ENCODE measurements at places on chromosomes 6 and 20.

- no peak for DNase-seq
These were observed 53.2 kb downstream of the MRAP2 start for GRCh38 chr6:84086545-84087429.

DNA sequence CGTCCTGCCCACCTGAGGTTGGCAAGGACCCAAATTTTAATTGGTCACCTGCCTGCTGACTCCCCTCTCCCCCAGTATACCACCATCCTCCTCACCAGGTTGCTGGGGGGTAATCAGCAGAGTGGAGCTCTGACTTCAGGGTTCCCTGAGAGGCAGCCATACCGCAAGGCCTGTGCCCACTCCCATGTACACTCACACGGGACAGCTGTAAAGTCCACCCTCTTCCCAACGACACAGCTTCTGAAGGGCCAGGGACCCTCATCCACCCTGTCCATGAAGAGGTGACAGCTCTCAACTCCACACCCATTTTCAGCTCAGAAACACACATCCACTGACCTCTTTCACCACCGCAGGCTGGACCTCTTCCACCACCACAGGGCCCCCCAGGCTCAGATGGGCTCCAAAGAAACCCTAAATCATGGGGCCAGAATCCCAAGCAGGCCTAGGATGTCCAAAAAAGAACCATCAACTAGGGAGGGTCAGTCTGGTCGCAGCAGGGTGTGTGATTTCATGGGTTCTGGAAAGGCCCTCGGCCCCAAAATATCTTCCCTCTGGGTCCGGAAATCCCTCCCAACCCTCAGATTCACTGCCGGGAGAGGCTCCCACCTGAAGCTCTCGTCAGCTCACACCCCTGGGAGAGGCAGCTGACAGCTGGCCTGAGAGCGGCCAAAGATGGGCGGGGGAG lies 30.0 kb downstream of the TFEB start:
- DNase-seq: no peak

GRCh38 chr6:160348223-160349019 lies at the start of gene SLC22A3:
SLC22A3 (plus strand) TSS chr6:160348378; CDS start chr6:160348420, 42 bp downstream.
- DNase-seq: no peak

GRCh38 chr6:139641376-139641775 lies 266.9 kb upstream of the CITED2 start:
- no peak for DNase-seq

GRCh38 chr6:44558024-44558831 lies 170.7 kb downstream of the CDC5L start:
- DNase-seq: no peak

DNA sequence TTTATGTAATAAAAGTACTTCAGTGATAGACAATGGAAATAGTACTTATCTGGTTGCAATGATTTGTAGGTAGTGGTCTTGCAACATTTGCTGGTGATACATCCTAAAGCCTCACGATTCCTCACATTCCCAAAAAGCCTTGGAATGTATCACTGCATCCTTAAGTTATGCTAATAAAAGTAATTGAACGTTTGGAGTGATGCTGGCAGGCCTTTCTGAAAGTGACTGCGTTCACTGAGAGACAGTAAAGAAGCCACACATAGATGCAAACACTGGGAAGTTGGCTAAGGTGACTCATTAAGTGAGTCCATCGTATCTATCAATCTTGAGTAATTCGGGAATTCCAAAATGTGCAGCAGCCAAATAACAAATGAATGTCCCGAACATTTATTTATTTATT lies 444.1 kb upstream of the SOX4 start:
- DNase-seq: no peak

GRCh38 chr20:45920462-45921336 lies 8.7 kb upstream of the PLTP start:
- DNase-seq: no peak

- no peak for DNase-seq
These were observed 671 bp downstream of the E2F1 start for GRCh38 chr20:33685328-33686099.

DNA sequence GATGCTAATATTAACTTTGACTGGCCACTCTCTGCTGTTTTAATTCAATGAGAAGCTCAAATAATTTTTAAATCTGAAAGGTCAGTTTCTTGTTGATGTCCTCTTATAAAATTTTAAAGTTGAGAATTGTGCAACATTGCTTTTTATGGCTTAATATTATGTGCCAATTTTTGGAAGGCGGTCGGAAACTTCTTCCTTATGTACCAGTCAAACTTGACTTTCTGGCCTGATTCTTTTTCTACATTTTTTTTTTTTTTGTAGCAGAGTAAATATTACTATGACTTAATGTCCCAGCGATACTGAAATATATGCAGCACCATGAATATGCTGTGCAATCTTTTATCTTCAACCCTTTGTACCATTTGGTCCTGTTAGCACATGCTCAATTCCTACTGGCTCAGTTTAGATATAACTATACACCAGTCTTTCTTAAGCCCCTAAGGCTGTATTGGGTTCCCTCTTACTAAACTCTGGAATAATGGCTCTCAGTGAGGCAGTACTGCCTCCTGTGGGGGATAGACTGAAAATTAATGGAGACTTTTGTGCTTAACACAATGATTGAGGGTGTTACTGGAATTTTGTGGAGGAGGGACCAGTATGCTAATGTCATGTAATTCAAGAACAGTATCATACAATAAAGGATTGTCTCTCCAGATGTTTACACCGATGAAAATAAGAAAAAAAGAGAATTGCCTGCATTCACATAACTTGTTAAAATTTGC lies 156.4 kb upstream of the SYNCRIP start:
- no peak for DNase-seq

DNA sequence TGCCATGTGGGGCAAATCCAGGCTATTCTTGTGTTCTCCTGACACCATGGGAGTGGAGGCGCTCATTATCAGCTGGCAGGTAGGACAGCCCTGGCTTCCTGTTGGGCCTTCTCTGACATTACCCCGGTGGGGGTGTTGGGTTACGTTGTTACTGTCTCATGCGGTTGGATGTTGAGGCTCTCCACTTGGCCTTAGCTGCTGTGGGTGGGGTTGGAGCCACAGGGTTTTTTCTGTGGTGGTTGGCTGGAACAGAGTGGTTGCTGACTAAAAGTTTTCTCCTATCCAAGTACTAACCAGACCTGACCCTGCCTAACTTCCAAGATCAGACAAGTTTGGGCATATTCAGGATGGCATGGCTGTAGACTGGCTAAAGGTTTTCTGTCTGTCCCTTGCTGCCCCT lies 20.2 kb downstream of the RIPK1 start:
- no peak for DNase-seq

GRCh38 chr20:2101057-2101864 lies at the start of gene STK35:
STK35 (plus strand) TSS chr20:2101827; CDS start chr20:2101882, 55 bp downstream.
- DNase-seq: no peak

GRCh38 chr20:48734104-48734749 lies 93.6 kb downstream of the PREX1 start:
- no peak for DNase-seq

GRCh38 chr20:22833851-22834250 lies 201.3 kb upstream of the SSTR4 start:
- DNase-seq: no peak

DNA sequence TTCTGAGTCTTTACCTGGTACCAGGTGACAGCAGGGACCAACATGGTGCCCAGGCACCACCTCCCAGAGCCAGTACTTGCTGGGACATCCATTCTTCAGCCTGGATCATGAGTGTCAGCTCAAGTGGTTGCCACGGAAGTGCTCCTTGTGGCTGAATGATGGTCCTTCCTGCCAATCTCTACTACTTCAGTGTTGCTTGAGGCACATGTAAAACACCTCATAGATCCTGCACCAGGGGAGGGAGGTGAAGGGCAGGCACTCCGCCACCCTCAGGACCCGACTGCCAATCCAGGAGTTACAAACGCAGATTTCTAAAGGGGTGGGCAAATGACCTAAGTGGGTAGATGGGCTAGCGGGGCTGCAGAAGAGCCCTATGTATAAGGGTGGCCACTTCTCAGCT lies 226.0 kb downstream of the PREX1 start:
- no peak for DNase-seq

DNA sequence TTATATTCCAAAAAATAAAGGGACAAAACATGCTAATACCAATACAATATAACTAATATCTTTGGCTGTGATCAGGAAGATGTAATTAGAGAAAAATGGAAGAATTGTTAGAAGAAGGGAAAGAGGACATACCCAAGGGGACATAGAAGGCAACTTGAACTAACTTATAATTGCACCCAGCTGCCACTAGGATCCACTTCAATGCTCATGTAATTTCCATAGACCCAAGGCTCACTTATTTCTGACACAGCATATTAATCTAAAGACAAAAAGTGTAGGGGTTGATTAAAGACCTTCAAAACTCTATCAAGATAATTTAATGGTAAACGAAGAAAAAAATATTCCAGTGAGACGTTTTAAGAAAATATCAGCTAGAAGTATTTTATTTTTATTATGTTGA lies 396.0 kb upstream of the ADGRB3 start:
- DNase-seq: no peak

GRCh38 chr20:2329286-2329685 lies 33.5 kb downstream of the TGM3 start:
- DNase-seq: no peak

DNA sequence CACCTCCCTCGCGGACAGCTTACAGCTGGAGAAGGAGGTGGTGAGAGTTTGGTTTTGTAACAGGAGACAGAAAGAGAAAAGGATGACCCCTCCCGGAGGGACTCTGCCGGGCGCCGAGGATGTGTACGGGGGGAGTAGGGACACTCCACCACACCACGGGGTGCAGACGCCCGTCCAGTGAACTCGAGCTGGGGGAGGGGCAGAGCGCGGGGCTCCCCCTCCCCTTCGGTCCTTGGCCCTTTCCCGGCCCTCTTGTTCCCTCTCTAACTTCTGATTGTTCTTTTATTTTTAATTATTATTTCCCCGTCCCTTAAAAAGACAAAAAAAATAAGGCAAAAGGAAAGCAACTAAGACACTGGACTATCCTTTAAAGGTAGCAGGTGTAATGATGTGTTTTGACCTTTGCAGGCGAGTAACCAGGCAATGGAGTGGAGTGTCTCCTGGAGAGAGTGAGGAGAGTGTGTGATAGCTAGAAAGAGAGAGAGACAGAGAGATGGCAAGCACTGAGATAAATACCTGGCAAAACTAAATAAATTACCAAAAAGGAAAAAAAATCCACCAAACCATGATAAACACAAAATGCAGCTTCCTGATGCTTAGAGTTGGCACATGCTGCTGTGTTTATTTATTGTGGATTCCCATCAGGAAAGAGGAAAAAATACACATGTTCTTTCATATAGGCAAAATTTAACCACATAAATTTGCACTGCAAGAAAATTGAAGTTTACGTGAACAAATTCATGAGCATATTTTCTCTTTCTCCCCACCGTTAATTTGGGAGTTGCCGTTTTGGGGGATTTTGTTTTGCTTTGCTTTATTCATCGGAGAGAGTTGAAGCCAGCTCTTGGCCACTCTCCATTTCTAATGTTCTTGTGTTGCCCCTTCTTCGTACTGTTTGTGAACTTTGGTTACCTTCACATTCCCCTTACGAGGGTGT lies 1.9 kb downstream of the POU3F2 start:
- DNase-seq: peak; percentile 65

DNA sequence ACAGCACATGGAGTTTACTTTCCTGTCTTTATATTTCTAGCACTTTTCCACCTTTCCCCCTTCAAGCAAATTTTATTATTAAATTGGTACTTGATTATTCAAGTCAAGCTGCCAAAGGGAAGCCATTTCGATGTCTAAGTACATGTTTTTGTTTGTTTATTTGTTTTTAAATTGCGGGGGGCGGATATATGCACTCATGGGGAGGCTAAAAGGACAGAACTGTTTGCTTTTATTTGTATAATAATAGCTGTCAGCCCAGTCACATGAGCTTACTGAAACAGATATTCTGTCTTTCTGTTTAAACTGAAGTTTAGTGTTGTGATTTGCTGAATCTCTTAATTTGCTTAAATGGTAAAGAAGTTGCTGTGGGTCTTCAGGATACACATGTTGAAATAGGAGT lies 49.6 kb upstream of the PLCG1 start:
- no peak for DNase-seq

GRCh38 chr6:142942238-142942637 lies 2.7 kb downstream of the HIVEP2 start:
- DNase-seq: no peak

- no peak for DNase-seq
These were observed 79.0 kb downstream of the TRERF1 start for GRCh38 chr6:42372699-42373098.

GRCh38 chr20:51565298-51566144 lies 23.0 kb upstream of the NFATC2 start:
- DNase-seq: no peak

DNA sequence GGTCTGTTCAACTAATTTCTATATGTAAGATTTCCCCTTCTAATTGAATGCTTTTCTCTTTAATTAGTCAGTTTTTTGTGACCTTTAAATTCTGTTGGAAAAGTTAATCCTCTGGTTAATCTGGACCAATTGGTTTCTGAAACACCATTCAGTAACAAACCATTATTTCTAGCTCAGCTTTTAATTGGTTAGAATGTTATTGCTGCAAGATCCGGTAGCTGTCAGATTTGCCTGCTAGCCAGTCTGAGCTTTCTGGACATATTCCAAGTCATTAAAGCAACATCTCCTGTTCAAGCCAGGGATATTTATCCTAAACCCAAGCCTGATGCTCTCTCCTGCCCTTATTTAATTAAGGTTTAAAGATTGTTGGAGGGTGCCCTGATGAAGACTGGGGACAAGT lies 55.1 kb upstream of the FBXL4 start:
- DNase-seq: no peak
